ENCODE measurements at places on chromosomes 2 and 18.
A peak's percentile ranks its signal among the peaks of the same experiment; 100 is the strongest.

GRCh38 chr2:217667035-217667434, 335.8 kb downstream of the TNS1 start:
- DNase-seq, result no peak

- DNase-seq, result no peak
These were observed 5.4 kb upstream of the ZAP70 start for GRCh38 chr2:97708048-97708380.

DNA sequence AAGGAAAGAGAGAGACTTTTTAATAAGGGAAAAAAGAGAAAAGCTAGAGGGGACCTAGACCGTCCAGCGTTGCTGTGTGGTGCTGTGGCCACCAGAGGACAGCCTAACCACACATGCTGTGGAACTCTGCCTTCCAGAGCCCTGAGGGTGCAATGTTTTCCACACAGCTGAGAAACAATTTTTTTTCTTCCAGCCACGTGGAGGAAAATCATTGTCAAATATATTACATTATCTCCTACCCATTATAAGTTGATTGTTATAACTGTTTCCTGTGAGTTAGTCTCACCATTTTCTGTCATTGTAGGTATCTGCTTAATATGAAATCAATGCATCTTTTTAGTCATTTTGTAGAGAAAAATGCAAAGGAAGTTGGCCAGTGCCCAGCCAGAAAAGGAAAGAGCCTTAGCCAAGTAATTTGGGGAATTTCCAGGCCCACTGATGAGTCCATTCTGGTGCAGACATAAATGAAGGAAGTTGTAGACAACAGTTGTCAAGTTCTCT, 5.9 kb upstream of the MRPL19 start:
- DNase-seq, result peak; percentile 3

- DNase-seq, result no peak
These were observed 9.3 kb downstream of the NIFK start for GRCh38 chr2:121727332-121727731.

DNA sequence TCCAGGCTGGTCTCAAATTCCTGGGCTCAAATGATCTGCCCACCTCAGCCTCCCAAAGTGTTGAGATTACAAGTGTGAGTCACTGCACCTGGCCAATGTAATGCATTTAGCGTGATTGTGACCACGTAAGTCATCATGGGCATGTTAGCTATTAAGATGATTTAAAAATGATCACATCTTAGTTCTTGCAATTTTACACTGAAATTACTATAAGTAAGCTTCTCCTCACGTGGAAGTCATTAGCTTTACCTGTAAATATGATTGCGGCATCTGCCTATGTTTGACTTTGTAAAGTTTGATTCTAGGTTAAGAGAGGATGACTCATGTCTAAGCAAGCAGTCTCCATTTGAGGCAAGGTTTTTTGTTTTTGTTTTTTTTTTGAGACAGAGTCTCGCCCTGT, 85.5 kb downstream of the PMAIP1 start:
- no peak for DNase-seq

GRCh38 chr2:33318456-33318855, 158.0 kb upstream of the RASGRP3 start:
- DNase-seq, result no peak

DNA sequence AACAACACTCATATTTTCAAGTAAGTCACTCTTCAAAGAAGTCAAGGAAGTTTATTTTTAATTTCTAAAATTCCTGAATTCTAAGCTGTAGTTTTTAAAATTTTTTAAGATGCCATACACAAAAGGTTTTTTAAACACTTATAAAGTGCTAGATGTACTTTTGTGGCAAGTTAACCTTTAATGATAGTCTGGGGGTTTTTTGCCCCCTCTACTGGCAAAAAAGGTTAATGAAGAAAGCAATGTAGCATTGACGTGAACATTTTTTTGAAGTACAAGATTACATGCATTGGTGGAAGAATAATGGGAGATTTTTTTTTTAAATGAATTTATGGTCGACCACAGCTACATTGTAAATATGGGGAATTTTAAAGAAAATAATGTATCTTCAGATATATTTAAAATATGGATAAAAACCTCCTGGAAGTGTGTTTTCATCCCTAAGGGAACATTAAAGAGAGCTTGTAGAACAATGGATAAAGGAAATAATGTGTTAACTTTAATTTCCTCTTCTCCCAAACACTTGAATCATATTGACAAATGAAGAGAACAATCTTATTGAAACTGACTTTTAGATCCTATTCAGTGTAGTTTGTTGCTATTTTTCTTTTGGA, 12.6 kb downstream of the ITPRID2 start:
- peak; percentile 38 for DNase-seq

DNA sequence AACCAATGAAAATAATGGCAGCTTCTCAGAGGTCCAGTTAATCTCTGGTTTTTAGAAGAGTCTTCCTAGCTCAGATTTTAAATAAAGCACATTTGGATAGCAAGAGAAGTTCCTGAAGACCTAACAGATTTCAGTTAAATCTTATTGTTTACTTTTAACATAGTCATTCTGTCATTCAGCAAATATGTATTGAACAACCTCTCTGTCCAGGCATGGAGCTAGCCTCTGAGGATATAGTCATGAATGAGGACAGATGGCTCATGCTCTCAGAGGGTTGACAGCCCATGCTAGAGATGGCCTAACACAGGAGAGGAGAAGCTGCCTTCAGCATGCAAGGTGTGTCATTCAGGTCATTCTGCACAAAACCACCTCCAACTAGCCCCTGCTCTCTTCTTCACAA, 6.2 kb downstream of the CCBE1 start:
- no peak for DNase-seq

DNA sequence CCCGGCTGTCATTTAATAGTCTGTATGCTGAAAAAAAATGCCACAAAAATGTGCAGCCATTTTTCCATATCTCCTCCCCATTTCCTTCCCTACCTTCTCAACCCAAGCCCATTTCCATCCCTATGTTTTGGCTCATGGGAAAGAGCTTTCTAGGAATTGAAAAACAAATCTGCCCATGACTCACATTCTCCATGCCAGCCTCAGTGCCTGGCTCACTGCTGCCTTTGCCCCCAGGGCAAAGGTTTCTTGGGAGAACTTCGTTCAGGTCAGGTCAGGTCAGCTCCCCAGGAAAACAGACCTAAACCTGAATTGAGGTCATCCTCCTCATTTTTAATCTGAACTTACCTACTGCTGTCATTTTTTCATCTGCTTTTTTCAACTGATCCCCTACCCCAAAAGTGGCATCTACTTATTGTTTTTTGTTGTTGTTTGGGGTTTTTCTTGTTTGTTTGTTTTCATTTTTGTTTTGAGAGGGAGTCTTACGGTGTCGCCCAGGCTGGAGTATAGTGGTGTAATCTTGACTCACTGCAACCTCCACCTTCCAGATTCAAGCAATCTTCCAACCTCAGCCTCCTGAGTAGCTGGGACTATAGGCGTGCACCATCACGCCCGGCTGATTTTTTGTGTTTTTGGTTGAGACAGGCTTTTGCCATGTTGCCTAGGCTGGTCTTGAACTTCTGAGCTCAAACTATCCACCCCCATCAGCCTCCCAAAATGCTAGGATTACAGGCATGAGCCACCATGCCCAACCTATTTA, 66.7 kb downstream of the FECH start:
- no peak for DNase-seq

- DNase-seq, result no peak
These were observed 9.9 kb upstream of the TMEM237 start for GRCh38 chr2:201653221-201653620.

DNA sequence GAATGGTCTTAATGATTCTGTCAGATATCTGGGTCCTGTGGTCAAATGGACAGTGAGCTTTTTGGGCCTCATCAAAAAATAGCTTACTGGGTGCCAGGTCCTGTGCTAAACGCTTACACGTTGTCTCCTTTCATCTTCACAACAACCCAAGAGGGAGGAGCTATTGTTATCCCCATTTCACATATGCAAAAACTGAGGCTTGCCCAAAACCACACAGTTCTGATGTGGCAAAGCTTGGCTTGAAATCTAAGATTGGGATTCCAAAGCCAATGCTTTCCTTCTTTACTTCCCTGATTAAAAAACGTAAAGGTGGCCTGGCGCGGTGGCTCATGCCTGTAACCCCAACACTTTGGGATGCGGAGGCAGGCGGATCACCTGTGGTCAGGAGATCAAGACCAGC, 69.3 kb downstream of the ACTR2 start:
- no peak for DNase-seq

GRCh38 chr2:69733342-69734034, 8.4 kb upstream of the ANXA4 start:
- no peak for DNase-seq

- DNase-seq, result peak; percentile 36
These were observed 79.8 kb downstream of the MOGAT1 start for GRCh38 chr2:222751238-222751637.

- no peak for DNase-seq
These were observed 283.7 kb upstream of the KCNH7 start for GRCh38 chr2:163122257-163122656.

DNA sequence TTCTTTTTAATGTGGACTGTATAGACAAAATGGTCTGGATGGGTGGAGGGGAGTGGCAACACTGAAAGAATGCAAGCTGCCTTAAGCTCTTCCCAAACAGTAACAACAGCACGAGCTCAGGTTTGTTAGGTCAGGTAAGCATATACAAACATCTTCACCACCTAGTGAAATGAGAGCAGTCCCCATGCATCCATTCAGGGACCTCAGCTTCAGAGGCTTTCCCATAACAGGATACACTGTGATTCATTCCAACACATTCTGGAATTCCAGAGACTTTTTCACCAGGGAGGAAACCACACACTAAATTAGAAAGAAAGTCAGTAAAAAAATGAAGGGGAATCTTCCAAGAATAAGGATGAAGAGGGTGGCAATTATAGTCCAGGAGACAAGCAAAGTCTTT, 50.4 kb upstream of the BZW1 start:
- DNase-seq, result no peak

- DNase-seq, result peak; percentile 49
These were observed 164.6 kb downstream of the SEPTIN10 start for GRCh38 chr2:109448946-109449788.

- DNase-seq, result no peak
These were observed 64.3 kb downstream of the DNER start for GRCh38 chr2:229650059-229650458.

DNA sequence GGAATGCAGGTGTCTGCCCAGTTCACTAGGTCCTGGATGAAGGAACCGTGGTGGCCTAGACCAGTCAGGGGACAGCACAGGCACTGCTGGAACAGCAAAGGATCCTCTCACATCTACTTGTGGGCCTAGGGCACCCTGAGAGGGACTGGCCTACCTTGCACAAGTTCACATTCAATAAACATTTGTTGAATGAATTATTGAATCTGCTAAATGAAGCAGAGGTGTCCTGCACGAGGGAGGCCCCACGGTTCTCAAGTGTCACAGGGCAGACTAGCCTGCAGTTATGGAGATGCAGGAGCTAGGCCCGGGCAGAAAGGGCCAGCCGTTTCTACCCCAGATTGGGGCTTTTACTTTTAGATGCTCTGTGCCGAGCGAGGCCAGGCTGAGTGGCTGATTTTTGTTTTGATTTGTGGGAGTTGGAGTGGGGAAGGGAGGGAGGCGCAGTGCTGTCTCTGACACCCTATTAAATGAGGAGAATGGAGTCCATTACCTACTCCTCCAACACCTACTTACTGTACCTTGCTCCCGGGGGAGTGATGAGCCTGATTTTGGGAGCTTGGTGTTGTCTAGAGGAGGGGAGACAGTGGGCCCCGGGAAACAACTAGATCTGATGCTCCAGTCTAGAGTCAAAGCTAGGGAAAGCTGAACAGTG, 18.4 kb downstream of the SH2D6 start:
- DNase-seq, result no peak

GRCh38 chr18:22143347-22144340, 25.7 kb upstream of the GATA6 start:
- no peak for DNase-seq

GRCh38 chr2:188291617-188292347, at the start of gene GULP1:
Gene GULP1 (plus strand): TSS chr2:188291874. CDS start chr2:188477703, 185,829 bp downstream.
- no peak for DNase-seq

- no peak for DNase-seq
These were observed 263.6 kb upstream of the HNMT start for GRCh38 chr2:137700681-137701080.

DNA sequence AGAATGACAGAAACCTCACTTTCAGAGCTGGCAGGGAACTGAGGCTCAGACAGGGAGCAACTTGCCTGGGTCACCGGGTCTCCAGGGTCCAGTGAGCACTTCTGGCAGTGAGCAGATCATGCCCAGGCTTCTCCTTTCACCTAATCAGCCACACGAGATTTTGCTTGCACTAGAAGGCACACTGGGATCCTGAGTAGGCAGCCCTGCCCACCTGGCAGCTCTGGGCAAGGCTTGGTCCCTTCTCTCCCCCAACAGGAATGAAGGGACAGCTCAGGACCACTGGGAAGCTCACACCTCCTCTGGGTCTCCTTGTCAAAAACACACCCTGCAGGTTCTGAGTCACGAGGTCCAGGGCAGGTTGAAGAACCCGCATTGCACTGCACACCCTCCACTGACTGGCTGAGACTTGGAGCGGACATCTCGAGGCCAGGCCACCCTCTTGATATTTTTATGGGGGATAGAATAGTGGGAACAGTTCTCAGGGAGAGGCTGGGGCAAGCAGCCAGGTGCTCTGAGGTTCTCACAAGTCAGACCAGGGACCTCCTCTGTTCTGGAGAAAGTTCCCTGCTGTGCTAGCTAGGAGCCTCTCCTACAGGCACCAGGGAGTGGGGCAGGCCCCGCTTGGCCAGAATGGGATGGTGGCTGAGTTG, 5.7 kb downstream of the MAL start:
- DNase-seq, result no peak

DNA sequence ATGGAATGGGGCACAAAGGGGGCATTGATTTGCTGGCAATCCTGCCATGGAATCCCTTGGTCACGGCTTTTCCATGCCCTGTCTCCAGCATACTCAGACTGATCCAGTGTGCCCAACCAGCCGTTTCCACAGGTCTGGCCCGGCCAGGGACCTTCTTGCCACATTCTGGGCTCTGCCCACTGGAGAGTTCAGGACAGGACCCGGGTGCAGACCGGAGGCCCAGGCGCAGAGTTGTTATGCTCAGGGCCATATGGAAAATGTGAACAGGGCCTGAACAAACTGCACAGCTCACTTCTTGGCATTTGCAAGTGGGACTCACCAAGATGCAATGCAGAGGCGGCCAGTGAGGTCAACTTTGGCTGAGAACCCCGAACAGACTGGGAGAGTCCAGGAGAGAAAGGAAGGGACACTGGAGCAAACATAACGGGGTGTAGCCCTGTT, 15.6 kb upstream of the ASAP2 start:
- no peak for DNase-seq

- no peak for DNase-seq
These were observed 4.0 kb downstream of the KANSL1L start for GRCh38 chr2:210167227-210167626.

GRCh38 chr18:55405475-55405874, 182.5 kb downstream of the TCF4 start:
- DNase-seq, result no peak

- DNase-seq, result no peak
These were observed 8.3 kb upstream of the TMEM247 start for GRCh38 chr2:46471019-46471583.

- DNase-seq, result no peak
These were observed 49.3 kb upstream of the RAB6D start for GRCh38 chr2:131413148-131413747.

DNA sequence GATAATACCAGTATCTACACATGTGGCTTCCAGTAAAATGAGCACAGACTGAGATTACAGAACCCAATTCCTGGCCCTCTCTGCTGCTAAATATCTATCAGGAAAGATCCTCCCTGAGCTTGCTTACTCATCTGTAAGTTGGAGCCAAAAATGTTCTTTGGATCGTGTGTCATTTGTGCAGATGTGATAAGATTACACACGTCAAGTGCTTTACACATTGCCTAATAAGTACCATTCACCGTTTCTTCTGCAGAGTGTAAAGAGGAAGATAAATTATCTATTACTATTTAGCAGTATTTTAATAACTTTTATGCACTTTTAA, 23.2 kb upstream of the SLC20A1 start:
- DNase-seq, result no peak

Data from bone marrow (tissue), 2 donors.